HuH-7.5 (cell line): ENCODE measurements at places on chromosomes 2 and 18.

- no peak for DNase-seq
Measured at GRCh38 chr18:30676053-30676480, 366.5 kb downstream of the DSC3 start.

DNA sequence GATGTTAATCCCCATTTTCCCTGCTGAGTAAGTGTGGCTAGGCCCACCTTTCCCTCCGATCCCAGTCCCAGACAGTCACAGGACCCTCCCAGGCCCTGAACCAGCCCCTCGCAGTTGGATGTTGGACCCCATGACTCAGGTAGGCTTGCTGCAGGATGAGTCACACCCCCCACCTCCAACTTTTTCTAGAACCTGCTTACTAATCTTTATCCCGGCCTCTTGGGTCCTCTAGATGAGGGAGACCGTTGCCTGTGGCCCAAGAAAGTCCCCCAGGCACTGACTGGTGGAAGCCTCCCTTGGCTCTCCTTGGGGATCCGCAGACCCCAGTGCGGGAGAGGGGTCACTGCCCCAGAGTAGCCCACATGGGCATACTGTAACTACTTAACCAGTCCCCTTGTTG, 98.5 kb downstream of the SMAD7 start:
- no peak for DNase-seq

- DNase-seq, result no peak
Measured at GRCh38 chr2:134238371-134238770, 15.5 kb upstream of the MGAT5 start.

- no peak for DNase-seq
Measured at GRCh38 chr2:17625446-17625845, 85.0 kb downstream of the VSNL1 start.

DNA sequence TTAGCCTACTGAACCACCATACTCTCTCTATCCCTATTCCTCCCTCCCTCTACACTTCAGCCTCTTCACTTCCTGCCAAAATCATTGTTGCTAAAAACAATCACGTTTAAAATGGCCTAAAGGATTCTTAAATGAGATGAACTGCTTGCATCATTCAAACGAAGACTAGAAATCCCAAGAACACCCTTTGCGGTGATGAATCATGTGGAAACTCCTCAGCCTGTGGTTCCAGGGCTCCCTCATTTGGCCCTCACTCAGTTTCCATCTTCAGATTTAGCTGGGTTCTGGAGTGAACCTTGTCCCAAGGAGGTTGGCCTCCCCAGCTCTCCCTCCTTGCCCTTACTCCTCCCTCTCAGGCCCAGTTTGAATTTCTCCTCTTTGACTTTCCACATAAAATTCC, 125.6 kb upstream of the CDC42EP3 start:
- no peak for DNase-seq

DNA sequence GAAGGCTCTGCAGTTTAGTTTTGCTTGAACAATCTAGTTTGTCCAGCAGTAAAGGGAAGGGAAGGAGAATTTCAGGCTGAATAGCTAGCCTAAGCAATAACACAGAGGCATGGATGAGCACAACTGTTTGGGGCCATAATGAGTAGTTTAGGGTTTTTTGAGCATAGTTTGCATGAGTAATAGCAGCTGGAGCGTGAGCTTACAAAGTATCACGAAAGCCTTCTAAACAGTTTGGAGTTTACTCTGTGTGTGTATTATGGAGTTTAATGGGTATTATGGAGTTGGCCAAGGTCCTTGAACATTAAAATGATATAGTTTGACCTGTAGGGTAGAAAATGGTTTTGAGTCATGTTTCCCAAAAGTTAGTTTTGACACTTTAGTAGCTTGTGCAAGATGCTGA, 782.3 kb downstream of the ERBB4 start:
- DNase-seq, result no peak

DNA sequence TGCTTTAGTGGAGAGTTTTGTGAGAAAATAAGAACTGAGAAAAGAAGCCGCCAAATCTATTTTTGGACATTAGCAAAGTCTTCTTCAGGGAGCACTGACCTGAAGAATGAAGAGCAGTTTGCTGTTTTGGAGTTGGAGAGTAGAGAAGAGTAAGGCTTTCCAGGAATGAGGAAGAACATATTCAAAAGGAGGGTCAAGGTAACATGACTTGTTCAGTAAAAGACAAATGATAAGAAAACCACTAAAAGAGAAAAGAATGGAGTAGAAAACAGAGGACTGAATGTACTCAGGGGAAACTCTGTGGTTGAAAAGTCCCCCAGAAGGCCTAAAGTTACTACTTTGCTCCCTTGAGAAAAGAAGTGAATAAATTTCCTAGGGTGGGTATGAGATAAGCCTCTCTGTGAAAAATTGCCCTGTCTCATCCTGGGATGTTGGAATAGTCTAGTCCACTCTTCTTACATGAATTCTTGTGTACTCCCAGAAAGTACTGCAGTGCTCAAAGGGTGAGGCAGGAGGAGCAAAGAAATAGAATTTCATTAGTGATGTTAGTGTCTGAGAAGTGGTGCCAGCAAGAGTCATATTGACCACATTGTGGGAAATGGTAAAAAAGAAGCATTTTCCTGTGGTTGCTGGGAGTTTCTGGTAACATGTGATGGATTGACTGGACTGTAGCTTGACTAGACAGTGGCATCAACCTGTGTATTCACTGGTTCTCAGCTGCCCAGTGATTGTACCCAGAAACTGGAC, 27.8 kb downstream of the MBD5 start:
- DNase-seq, result no peak

DNA sequence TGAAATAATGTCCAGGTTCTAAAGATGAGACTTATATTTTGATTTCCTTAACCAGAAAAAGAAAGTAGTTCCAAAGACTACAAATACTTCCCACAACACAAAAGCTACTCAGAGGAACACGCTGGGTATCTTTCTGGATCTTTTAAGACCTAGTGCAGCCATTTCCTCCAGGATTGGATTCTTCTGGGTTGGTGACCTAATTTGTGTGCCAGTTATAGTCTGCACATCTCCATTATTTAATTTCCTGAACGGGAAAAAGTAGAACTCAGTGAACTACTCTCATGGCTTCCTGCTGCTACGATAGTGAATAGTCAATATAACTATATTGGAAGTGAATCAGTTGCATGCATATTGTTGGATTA, 1.5 kb downstream of the TMEM87B start:
- DNase-seq, result no peak

DNA sequence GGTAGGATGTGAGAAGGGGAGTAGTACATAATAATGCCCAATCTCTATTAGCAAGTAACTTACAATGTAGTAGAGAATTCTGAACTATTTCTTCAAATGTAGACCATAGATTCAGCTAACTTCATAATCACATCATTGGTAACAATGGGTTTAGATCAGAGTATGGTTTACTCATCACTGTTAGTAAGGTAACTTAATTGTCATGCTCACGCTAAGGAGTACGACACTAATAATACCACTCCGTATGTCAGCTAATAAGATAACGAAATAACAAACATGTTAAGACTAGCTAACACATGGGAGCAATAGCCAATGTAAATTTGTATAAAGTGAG, 56.4 kb upstream of the CCDC141 start:
- DNase-seq, result no peak

DNA sequence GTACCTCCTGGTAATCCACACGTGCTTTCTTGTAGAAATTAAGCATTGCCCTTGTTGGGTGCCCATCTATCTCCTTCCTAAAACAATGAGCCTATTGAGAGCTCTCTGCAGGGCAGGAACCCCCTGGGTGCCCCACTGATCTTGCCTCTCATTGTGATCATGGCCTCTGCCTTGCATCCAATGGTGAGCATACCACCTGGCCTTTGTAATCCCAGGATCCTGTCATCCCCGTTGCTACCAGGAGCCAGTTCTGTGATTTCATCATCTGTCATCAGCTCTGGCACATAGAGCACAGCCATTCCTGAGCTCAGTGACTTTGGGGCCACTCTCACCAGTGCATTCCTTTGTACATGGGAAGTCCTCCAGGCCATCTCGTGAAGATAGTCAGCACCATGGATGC, 381.0 kb upstream of the ID2 start:
- DNase-seq, result no peak

- DNase-seq, result peak; percentile 47
Measured at GRCh38 chr18:9743200-9744016, 35.3 kb downstream of the RAB31 start.

DNA sequence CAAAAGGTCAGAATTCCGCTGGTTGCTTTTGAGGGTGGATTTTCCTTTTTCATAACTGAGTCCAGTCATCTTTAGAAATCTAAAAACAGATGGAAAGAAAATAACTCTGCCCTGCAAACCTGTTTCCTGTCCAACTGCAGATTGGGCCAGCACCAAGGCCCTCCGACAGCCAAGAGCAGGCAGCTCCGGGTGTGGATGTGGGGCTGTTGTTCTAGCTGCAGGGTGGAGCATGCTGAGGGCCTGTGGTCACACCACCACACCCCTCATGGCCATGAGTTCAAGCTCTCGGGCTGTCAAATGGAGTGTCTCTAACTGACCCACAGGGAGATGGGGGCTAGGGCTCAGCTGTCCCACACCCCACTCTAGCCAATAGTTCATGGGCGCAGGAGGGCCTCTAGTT, 69.3 kb upstream of the BZW1 start:
- DNase-seq, result no peak

- no peak for DNase-seq
Measured at GRCh38 chr18:79323471-79323870, 72.3 kb upstream of the NFATC1 start.

- DNase-seq, result no peak
Measured at GRCh38 chr2:235599596-235600338, 105.9 kb downstream of the AGAP1 start.

DNA sequence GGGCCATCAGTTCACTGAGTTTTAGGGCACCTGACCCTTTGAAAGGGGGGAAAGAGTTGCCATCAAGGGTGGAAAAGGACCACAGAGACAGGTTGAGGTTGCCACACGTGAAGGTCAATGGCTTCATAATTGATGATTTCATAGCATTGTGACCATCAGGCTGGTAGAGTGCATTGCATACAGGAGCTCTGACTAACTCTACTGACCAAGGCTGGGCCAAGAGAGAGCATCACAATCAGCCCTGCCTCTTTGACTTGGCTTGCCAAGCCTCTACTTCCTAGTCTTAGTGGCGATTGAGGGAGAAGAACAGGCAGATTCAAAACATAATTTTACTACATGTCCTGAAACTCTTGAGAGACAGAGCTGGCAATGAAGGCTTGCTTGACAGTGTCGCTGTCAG, 5.8 kb upstream of the TNP1 start:
- DNase-seq, result no peak

DNA sequence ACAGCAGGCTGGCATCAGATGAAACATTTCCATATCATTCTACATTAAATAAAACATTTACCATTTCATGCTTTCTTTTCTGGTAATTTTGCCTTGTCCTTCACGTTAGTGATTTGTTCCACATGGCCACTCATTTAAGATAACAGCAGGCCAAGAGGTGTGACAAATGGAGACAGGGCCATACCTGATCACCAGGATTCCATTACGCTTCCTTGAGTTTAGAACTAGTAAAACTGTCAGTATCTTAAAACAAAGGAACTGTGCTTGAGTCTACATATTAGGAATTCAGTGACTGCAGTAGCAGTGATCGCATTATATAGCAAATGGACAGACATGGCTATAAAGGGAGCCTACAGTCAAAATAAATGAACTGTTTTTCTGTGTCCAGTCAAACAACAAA, 155.1 kb upstream of the FSHR start:
- no peak for DNase-seq
